ENCODE measurements at places on chromosomes 7 and 10.

DNA sequence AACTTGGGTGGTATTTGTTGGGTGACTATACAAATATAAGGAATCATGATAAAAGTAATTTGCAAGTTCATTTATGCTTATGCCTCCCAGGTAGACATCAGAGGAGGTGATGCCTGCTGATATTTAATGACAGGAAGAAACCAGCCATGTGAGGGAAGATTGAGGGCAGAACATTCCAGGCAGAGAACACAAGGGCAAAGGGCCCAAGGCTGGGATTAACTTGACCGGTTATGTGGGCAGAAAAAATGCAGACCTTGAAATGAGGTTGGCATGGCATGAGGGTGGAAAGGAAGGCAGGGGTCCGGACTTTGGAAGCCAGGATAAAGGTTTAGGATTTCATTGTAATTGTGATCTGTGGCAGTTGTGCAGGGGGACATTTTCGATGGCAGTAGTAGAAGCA, 68.0 kb upstream of the MTPN start:
- no peak for DNase-seq

GRCh38 chr7:1943326-1943725, 273.2 kb downstream of the ELFN1 start:
- no peak for DNase-seq

GRCh38 chr7:21086688-21087087, 300.0 kb upstream of the SP8 start:
- no peak for DNase-seq

- DNase-seq = no peak
Measured at GRCh38 chr10:120996456-120997034, 145.4 kb downstream of the WDR11 start.

DNA sequence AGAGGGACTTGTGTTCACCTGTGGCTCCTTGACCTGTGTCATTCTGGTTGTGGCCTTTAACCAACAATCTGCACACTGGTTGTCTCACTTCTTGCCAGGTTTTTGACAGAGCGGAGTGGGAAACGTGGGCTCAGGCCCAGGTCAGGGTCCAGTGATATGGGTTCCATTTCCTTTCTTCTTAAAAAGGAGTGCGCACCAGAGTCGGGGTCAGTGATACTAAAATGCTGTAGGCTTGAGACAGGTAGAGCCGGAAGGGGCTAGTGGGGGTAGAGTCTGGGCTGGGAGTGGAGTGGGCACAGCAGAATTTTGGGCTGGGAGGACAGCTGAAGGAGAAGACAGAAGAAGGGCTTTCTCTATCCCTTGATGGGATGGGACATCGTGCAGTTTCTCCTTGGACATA, 61.2 kb downstream of the SH2D4B start:
- DNase-seq = no peak

GRCh38 chr7:76310102-76310957, 7.9 kb downstream of the HSPB1 start:
- DNase-seq = no peak

- no peak for DNase-seq
Measured at GRCh38 chr10:93333278-93333978, 148.7 kb downstream of the MYOF start.

DNA sequence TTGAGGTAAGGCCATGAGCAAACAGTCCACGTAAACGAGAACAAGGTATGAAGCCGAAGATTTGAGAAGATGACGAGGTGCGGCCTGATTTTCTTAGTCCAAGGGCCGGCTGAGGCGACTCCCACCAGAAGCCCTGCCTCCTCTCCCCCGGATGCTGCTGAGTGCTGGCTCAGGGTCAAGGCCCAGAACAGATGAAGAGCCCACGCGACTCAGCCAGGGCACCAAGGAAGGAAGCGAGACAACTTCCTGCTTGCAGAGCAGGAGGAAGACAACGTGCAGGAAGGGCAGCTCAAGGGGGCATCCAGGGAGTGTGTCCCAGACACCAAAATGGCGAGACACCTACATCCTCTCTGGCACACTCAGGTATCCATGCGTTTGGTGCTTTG, 99.5 kb downstream of the CYTH3 start:
- DNase-seq = no peak

DNA sequence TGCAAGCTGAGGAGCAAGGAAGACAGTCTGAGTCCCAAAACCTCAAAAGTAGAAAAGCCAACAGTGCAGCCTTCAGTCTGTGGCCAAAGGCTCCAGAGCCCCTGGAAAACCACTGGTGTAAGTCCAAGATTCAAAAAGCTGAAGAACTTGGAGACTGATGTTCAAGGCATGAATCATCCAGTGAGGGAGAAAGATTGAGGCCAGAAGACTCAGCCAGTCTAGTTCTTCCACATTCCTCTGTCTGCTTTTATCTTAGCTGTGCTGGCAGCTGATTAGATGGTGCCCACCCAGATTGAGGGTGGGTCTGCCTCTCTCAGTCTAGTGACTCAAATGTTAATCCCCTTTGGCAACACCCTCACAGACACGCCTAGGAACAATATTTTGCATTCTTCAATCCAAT, 20.1 kb upstream of the MDFIC start:
- DNase-seq = peak; percentile 42

- no peak for DNase-seq
Measured at GRCh38 chr7:35968140-35968940, 167.5 kb downstream of the SEPTIN7 start.

All from cardiac fibroblast (primary cell).